ENCODE measurements at places on chromosomes 1 and 21.

DNA sequence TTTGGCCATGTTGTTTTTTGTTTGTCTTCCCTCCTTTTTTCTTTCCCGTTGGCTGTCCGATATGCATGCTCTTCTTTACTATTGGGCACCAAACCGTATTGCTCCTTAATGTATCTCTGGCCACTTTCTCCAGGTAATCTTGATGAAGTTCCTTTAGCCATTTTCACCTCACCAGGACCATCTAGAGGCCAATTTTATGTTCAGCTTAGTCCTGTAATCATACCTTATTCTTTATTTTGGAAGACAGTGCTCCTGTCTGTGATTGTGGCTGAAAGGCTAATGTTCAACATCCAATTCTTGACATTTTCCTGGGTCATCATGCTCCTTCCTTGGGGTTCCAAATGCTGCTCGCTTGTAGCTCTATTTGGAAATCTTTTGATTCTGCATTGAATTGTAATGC lies 169.5 kb downstream of the S1PR1 start:
- no peak for DNase-seq

DNA sequence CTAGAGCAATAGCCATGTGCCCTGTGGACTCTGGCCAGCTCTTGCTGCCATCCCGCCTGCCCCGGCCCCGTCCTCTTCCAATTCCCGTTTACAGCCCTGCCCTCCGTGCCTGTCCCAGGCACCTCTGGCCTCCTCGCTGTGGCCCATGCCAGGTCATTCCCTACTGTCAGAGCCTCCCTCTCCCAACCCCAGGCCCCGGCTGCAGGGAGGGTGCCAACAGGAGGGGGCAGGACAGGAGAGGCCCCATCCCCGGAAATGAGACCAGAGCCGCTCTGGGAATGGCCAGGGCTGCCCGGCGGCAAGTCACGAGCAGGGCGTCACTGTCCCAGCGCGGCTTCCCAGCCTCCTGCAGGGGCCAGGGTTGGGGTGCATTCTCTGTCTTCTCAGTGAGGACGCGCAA lies 23.5 kb upstream of the TSPEAR start:
- DNase-seq: no peak

DNA sequence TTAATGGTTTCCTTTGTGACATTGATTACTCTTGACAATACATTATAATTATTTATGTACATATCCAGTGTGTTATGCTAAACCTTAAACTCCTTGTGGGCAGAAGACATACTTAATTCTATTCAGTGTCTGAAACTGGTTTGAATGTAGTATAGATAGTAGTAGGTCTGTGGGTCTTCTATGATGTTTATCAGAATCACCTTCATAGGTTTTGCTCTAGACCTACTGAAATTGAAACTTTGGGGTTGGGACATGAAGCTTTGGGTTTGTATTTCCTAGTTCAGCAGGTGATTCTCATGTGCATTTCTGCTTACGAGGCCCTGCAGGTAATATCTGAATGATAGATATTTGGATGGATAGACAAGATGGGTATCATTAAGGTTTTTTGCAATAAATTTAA lies 48.6 kb downstream of the MIGA1 start:
- DNase-seq: no peak

GRCh38 chr1:7752512-7753417 lies 18.3 kb upstream of the VAMP3 start:
- DNase-seq: no peak

- no peak for DNase-seq
These were observed 163.9 kb downstream of the AKT3 start for GRCh38 chr1:243686159-243686558.

GRCh38 chr21:17506951-17507350 lies 5.9 kb upstream of the CXADR start:
- DNase-seq: no peak

- no peak for DNase-seq
These were observed 94.5 kb upstream of the LPGAT1 start for GRCh38 chr1:211925016-211925415.

GRCh38 chr1:200401263-200401662 lies 8.6 kb downstream of the ZNF281 start:
- no peak for DNase-seq

GRCh38 chr1:89584211-89584610 lies 48.7 kb upstream of the LRRC8C start:
- DNase-seq: no peak

DNA sequence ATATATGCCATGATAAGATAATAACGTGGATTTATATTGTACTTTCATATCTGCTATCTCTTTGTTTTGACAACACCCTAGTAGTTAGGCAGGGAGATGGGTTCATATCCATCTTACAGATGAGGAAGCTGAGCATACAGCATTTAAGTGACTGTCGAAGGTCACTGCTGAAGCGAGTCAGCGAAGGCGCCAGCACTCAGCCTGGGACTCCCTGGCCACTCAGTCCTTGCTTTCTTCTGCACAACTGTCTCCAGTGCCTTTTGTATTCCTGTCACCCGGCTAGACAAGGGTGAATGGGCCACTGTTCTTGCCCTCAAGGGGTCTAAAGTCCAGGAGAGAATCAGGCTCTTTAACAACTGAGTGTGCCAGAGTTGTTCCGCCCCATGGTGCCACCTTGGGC lies 3.1 kb downstream of the ARHGEF10L start:
- no peak for DNase-seq

DNA sequence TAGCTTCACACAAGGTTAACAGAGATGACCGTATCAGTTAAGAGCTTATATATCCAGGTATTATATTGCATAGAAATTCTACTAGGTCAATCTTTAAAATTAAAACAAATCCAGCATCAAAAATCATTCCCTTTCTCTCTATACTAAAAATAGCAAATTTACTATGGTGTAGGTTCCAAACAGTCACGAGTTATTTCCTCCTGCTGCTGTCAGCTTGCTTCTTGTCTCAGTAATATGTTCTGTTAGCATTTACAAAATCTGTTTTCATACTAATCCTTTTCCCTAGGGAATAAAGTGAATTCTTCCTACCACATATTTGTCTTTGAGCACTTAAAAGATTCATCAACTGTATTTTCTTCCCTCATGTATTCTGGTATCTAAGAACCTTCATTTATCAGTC lies 2.5 kb downstream of the WDR26 start:
- DNase-seq: no peak

- DNase-seq: no peak
These were observed 14.0 kb downstream of the PLA2G2E start for GRCh38 chr1:19909392-19909791.
